Left lung (tissue), 14 donors: ENCODE measurements at places on chromosomes 3 and 15. TPM values are rescaled to one million over a fixed set of nuclear protein-coding genes. Genes with fewer than 3 reads are reported as not detected.

GRCh38 chr3:152508705-152509104 is 240.0 kb downstream of the MBNL1 start:
- no peak for DNase-seq

The SNURF gene
- 6.6 TPM for total RNA-seq

GRCh38 chr3:120726791-120727190 is 15.5 kb downstream of the RABL3 start:
- no peak for DNase-seq

DNA sequence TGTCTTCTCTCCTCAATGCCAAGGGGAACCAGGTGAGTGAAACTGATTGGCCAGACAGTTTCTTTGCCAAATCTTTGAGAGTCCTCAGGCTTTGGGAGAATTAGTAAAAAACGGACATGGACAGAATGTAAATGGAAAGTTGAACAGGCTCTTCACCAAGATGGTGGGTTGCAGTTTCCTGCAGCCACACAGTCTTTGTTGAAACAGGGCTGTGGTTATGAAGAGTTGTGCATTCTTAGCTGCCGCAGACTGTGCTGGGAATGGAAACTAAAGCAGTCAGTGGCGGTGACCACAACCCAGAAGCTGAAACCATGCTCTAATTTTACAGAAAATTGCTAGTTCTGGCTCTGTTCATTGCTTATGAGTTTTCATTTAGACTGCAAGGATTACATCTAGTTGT is 42.1 kb upstream of the TASOR start:
- no peak for DNase-seq

DNA sequence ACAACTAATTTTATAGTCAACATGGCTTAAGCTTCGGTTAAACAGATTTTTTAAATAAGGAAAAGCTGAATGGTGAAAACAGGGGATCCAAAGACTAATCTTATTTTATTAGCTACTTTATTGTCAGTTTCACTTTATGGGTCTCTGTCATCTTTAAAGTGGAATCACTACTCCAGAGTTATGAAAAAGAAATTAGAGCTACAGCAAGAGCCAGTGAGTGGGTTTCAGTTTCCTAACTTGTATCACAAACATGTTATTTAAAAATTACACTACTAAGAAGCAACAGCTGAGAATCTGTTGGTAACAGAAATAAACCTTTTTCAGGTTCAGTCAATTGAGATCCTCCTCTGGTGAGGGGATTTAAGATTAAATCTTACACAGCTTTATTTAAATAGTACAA is 10.0 kb downstream of the PHC3 start:
- no peak for DNase-seq

GRCh38 chr15:53331328-53332190 is 427.9 kb downstream of the WDR72 start:
- DNase-seq, result no peak

GRCh38 chr3:59081071-59081470 is 31.2 kb upstream of the CFAP20DC start:
- no peak for DNase-seq

The GOLGA6B gene
- total RNA-seq, result not detected
